ENCODE measurements at places on chromosomes 16 and 17. TPM values are rescaled to one million over a fixed set of nuclear protein-coding genes. Genes with fewer than 3 reads are reported as not detected.

Gene COPS3
- total RNA-seq: 131 TPM

Gene MMP28
- total RNA-seq: not detected

Gene COTL1
- total RNA-seq: 531 TPM

Gene KCNG4
- not detected for total RNA-seq

Gene KRT222
- not detected for total RNA-seq

Gene CIBAR2
- total RNA-seq: not detected

Gene NPLOC4
- 138 TPM for total RNA-seq

Gene TEDC2
- 41.0 TPM for total RNA-seq

Gene MYH1
- total RNA-seq: not detected

Gene SCARF1
- 7.3 TPM for total RNA-seq

DNA sequence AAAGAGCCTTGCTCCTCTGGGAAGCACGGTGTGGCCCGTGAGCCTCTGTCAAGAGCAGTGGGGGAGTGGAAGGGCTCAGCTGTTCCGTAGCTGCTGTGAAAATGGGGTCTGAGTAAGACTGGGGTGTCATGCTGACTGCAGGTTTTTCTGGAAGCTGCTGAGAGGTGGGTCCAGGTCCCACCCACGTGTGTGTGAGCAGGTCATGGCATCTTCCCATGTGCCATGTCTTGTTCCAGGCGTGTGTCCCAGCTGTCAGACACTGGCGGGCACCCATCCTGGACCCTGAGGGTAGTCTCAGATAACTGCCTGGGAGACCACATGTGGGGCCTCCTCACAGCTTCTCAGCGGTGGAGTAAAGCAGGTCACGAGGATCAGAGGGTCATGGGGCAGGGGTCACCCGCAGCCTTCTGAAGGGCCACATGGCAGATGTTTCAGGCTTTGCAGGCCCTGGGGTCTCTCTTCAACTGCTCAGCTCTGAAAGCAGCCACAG, 92.9 kb downstream of the NPIPB11 start:
- DNase-seq: no peak

GRCh38 chr17:42277342-42277712, 1.1 kb upstream of the STAT5B start:
- DNase-seq: no peak

- DNase-seq: no peak
Measured at GRCh38 chr16:53737552-53737951, 33.6 kb downstream of the FTO start.

GRCh38 chr17:31374503-31374902, 17.0 kb upstream of the RAB11FIP4 start:
- DNase-seq: no peak

GRCh38 chr17:1179818-1180742, at the start of gene ABR:
Gene ABR, minus strand, starts transcription at chr17:1179981. Its CDS starts 254 bp downstream, at chr17:1179727.
- DNase-seq: peak; percentile 37

GRCh38 chr17:3613124-3613523, 3.9 kb upstream of the TRPV1 start:
- DNase-seq: no peak

DNA sequence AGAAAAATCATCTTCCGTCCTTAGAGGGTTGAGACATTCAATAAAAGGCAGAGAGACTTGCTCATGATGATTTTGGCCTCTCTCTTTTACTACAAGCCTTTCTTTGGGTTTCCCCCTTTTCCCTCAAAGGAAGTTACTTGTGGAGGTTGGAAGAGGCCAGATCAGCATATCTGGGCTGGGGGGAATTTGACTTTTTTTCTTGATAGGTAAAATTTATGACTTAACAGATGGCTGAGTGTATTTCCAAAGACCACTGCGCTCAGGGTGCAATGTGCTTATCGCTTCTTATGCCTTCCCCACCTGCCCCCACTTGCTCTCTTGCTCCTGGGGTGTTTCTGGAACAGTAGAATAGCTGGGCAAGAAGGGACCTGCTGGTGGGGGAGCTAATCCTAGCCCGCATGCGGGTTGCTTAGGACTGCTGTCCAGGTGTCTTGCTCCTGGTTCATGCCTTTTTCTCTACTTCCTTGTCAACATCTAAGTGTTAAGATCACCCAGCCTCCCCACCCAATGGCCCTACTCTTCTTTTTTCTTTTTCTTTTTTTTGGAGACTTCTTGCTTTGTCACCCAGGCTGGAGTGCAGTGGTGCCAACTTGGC, 131.9 kb downstream of the MSI2 start:
- DNase-seq: no peak

GRCh38 chr17:62892870-62893338, 73.1 kb upstream of the TANC2 start:
- DNase-seq: peak; percentile 2

- DNase-seq: no peak
Measured at GRCh38 chr16:74726716-74727115, 26.1 kb upstream of the MLKL start.

DNA sequence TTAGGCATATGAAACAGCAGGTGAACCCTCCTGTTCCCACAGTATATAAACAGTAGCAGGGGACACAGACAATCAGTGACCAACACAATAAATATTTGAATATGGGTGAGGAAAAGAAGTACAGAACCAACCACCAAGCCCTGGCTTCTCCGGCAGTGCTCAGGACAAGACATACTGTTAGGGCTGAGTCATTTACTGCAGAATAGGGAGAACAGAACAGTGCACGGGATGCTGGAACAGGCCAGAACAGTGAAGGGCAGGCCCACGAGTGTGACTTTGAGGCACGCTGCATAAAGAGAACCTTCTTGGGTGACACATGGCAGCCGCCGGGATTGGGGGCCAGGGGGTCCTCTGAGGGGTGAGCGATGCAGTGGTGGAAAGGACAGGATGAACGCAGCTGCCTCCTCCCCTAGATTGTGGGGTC, 160.4 kb downstream of the CMIP start:
- DNase-seq: no peak

GRCh38 chr16:87531418-87531817, 38.6 kb upstream of the ZCCHC14 start:
- no peak for DNase-seq

- DNase-seq: no peak
Measured at GRCh38 chr17:7192271-7192937, 13.2 kb upstream of the ASGR1 start.

DNA sequence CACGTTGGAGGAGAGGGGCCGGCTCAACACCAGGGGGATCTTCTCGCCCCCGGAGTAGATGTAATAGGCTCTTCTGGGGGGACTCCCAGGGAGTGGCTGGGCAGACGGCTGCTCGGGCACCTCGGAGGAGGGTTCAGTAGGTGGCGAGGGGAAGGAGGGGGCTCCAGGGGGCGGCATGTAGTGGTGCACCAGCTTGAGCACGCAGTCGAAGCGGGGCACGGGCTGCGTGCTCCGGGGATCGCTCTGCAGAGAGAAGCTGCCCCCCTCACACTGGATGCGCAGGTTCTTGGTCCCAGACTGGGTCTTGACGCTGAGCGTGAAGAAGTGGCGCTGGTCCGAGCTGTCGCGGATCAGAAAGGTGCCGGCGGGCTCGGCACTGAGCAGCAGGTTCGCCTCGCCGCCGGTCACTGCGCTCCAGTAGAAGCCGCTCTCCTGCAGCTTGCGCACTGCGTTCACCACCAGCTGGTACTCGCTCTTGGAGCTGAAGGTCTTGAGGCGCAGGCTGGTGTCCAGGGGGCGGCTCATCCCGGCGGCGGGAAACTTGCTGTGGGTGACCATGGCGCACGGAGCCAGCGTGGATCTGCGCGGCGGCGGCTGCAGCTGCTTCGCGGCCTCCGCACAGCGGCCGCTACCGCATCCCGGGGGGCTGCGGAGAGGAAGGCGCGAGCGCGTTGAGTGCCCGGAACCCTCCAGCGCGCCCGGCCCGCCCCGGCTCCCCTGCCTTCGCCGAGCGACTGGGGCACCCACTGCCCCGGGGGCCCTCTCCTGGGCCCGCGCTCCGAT, 1.1 kb downstream of the SOCS3 start:
- DNase-seq: peak; percentile 25

DNA sequence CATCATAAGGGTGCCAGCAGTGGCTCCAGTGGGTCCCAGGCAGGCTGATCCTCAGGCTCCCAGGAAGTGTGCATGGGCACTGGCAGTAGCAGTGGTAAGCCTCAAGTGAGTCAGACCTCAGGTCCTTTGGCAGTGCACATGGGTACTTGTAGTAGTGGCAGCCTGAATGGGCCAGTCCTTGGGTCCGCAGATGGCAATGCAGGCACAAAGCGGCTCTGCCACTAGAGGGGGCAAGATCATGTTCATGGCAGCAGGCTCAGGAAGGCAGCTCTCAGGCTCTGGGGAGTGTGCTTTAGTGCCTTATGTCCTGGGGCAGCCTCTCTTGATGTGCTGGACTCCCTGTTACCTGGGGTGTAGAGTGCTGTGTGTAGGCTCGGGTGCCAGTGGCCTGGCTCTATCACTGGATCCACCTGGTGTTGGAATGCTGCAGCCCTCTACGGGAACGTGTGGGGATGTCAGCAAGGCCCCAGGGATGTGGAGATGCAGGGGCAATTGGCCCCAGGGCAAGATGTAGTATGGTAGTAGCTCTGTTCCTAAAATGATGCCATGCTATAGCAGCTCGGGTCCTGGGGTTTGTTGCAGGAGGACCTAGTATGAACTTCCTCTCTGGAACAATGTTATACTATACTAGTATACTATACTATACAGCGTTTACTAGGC, 11.0 kb downstream of the ACSM3 start:
- peak; percentile 31 for DNase-seq

DNA sequence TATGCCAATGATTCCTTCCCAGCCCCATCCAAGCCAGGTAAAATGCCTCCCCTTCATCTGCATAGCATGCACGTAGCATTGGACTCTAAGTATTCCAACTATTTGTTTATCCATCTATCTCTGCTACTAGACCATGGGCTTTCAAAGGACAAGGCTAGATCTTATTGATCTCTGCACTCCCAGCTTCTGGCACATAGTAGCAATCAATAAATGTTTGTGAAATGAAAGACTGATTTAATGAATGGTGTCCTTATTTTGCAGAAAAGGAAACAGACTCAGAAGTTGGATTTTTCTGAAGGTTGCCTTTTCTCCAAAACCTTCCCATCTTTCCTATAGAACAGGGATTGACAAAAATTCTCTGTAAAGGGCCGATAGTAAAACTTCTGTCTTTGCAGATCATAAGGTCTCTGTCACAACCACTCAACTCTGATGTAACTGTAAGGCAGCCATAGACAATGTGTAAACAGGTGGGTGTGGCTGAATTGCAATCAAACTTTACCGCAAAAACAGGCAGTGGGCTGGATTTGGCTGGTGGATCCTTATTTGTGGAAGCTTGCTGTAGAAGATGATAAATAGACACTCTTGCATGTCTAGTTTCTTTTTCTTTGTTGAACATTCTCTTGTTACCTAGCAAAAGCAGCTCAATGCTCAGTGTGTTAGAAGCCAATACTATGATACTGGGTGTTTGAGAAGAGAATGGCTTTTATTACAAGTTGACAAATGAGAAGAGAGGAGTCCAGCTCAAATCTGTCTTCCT, 7.6 kb upstream of the CMTR2 start:
- no peak for DNase-seq

DNA sequence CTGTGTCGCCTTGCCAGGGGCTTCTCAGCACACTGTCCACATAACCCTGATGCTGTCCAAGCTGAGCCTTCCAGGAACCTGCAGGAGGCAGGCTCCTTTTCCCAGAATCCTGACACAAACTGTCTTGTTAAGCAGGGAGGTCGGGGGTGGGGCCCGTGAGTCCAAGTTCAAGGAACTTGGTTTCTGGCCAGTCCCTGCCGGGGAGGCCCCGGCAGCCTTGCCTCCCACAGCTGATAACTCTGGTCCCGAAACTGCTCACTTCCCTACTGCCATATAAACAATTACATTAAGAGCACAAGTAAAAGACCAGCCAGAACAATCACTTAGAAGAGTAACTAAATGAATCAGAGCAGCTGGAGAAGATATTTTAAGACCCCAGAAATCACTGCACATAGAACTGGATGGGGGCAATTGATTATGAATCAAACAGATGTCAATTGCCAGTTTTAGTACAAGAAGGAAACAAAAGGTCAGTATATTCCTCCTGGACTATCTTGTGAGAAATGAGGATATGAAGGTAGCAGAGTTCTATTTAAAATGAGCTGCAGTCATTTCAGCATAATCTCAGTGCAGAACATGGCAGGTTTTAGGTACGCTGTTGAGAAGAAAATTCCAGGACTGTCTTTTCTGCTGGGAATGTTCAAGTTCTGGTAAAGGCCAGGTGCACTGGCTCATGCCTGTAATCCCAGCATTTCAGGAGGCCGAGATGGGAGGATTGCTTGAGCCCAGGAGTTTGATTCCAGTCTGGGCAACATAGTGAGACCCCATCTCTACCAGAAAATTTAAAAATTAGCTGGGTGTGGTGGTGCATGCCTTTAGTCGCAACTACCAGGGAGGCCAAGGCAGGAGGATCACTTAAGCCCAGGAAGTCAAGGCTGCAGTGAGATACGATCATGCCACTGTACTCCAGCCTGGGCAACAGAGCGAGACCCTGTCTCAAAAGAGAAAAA, 169.8 kb downstream of the PITPNC1 start:
- DNase-seq: no peak

GRCh38 chr17:76909971-76910760, 42.0 kb downstream of the MGAT5B start:
- DNase-seq: peak; percentile 35

DNA sequence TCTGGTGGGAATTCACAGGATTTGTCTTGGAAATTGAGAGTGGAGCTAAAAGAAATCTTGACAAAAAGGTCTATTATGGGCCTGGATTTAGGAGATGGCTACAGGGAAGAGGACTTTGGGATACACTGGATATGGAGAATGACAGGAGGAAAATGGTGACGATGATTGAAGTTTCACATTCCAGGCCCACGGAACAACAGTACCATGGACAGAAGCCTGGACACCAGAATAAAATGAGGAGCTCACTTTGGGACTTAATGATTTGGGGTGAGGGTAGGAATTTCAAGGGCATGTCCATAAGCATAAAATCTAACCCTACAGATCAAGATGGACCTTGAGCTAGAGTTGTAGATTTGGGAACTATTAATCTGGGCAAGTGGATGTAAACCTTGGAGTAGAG, 47.8 kb upstream of the DNAH9 start:
- no peak for DNase-seq

- peak; percentile 61 for DNase-seq
Measured at GRCh38 chr17:4903051-4903818, at the start of gene CHRNE. Gene CHRNE, minus strand, starts transcription at chr17:4903098. Its CDS starts 35 bp downstream, at chr17:4903063.

DNA sequence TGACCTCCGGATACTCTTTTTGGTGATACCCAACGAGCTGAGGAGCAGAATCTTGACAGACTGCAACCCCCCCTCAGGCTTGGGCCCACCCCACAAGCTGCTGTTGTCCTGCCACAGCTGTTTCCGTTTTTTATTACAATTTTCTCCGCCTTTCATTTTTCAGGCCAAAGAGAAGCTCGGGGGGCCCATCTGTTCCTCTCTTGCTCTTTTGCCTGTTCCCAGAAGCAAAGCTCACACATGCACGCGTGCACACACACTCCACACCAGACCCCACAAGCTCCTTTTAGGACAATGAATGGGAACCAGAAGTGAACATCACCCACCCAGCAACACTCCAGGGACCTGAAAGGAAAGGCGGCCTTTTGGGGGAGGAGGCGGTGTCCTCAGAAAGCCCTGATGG, 16.3 kb downstream of the SOX9 start:
- no peak for DNase-seq

DNA sequence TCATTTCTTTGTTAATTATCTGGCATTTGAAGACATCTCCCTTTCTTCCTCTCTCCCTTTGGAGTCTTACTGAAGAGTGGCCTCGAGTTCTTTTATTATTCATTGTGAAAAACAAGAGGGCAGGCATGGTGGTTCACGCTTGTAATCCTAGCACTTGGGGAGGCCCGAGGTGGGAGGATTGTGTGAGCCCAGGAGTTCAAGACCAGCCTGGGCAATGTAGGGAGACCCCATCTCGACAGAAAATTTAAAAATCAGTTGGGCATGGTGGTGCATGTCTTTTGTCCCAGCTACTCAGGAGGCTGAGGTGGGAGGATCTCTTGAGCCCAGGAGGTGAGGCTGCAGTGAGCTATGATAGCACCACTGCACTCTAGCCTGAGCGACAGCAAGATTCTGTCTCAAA, 20.1 kb downstream of the BPTF start:
- no peak for DNase-seq
